Fibroblast of lung (primary cell): ENCODE measurements at places on chromosomes 16 and 17.
A peak's percentile ranks its signal among the peaks of the same experiment; 100 is the strongest.

GRCh38 chr17:55238931-55239297 lies 25.8 kb upstream of the HLF start:
- no peak for DNase-seq

GRCh38 chr17:80802626-80803450 lies 188.8 kb upstream of the CHMP6 start:
- no peak for DNase-seq

- DNase-seq: no peak
Observed at GRCh38 chr16:50311134-50311528, 44.8 kb downstream of the ADCY7 start.

GRCh38 chr17:27807567-27808470 lies 7.5 kb upstream of the NOS2 start:
- no peak for DNase-seq

GRCh38 chr17:19386051-19386929 lies 700 bp downstream of the MFAP4 start:
- DNase-seq: peak; percentile 92

DNA sequence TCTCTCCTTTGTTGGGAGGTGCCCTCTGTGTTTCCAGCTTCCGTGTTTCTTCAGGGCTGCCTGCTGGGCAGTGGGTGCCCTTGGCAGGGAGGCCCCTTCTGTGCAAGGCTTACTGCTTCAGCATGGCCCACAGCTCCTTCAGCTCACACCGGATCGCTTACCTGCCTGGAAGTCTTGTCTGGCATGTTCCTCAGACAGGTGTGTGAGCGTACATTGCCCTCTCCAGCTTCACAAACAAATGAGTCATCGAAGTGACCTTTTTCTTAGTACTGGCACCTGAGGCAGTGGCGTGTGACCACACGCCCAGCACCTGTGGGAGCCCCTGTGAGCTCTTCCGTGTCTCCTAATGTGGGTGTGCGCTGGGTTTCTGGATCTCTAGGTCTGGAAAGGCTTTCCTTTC lies 3.5 kb downstream of the RAB40C start:
- DNase-seq: no peak

DNA sequence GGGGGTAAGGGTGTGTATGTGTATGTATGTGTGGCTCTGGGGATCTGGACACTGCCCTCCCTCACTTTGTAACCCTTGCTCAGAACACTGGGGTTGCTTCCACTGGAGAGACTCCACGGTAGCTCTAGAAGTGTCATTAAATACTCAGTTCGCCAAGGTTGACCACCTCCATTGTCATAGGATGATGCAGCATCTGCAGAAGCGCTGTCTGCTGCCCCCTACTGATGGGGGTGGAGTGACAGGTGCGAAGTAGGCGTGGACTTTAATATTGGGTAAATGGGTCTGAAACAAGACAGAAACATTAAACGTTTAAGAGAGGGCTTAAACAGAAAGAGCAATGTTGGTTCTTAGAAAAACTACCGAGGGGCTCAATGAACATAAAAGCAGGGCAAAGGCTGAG lies 35.5 kb upstream of the STAC2 start:
- no peak for DNase-seq

DNA sequence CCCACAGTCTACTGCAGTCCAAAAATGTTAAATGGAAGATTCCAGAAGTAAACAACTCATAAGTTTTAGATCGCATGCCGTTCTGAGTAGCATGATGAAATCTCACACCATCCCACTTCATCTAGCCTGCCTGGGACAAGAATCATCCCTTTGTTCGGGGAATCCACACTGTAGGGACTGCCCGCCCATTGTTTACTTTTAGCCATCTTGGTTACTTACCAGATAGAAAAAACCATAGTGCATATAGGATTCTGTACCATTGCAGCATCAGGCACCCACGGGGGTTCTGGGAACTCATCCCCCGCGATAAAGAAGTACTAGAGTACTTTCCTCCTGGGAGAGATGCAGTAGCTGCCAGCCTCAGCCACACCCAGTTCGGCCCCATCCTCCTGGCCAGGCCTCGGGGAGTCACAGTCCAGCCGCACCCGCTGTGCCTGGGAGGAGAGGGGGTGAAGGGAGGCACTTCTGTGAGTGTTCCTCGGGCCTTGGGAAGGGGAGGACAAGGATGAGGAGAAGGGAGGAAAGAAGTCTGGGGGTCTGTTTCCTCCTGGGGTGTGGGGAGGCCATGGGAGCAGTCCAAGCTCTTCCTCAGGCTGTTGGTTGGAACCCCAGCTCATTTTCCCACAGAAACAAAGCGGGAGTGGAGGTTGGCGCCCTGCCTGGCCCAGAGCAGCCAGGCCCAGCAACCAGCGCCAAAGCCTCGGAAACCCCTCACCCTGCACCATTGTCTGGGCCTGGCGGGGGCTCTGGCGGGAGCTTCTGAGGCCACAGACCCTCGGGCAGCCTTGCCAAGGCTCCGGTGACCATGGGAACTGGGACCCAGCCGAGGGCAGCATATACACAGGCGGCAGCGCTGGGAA lies 8.9 kb downstream of the TRIM47 start:
- peak; percentile 83 for DNase-seq

DNA sequence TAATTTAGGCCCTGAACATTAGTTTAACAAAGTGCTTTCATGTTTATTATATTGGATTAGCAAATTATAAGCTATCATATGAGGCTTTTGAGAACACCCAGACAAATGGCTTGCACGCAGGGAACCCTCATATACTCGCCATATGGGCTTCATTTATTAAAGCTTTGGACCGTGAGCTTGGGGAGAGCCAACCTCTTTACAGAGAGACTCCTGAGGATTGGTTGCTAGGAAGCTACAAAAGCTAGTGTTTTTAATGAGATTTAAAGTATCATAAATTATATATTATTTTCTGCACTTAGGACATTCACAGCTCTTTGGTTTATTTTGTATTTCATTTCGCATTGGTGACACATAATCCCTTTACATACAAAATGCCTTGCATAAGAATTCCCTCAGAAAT lies 193.8 kb upstream of the TOX3 start:
- DNase-seq: no peak

- DNase-seq: no peak
Observed at GRCh38 chr16:51707666-51708065, 556.6 kb upstream of the SALL1 start.

- no peak for DNase-seq
Observed at GRCh38 chr17:82013772-82014321, 8.8 kb downstream of the CENPX start.

GRCh38 chr17:39745335-39746144 lies 7.8 kb downstream of the GRB7 start:
- DNase-seq: no peak

- no peak for DNase-seq
Observed at GRCh38 chr16:27772093-27772825, 222.3 kb downstream of the KATNIP start.

- DNase-seq: peak; percentile 47
Observed at GRCh38 chr16:77169650-77170236, 21.2 kb upstream of the MON1B start.

GRCh38 chr16:2761886-2762583 lies 9.6 kb downstream of the SRRM2 start:
- no peak for DNase-seq

DNA sequence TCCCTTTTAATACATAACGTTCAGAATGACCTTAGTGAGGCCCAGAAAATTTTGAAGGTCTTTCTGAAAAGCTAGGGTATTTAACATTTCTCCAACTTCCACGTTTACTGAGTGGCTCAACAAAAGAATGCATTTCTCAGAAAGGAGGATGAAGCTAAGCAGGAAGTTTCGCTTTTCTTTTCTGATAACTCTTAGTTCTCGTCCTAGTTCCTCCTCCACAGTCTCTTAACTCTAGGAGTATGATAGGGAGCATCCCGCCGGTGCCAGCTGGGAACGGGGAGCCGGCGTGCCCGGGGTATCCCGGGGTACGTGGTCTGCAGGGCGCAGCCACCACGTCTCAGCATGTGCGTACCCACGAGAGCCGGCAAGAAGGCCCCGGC lies 363 bp downstream of the KARS1 start:
- no peak for DNase-seq

GRCh38 chr17:8913879-8914278 lies 46.4 kb upstream of the PIK3R6 start:
- DNase-seq: no peak

- DNase-seq: no peak
Observed at GRCh38 chr16:445566-445965, 20.1 kb downstream of the RAB11FIP3 start.

DNA sequence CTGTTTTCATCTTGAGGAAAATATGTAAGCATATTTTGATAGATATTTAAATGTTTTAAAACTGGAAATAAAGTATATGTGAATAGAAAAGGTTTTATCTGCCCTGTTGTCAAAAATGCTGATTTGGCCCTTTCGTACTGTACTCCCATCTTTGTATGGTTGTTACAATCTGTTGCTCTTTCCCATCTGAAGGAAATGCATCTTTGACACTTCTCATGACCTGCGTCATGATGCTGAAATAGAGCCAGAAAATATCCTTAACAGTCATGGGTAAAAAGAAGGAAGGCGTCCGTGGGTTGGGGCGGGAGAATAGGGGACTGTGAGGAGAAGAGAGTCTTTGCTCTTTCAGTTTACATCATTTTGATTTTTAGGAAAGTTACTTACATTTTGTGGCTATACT lies 327.7 kb downstream of the BCAS3 start:
- no peak for DNase-seq

DNA sequence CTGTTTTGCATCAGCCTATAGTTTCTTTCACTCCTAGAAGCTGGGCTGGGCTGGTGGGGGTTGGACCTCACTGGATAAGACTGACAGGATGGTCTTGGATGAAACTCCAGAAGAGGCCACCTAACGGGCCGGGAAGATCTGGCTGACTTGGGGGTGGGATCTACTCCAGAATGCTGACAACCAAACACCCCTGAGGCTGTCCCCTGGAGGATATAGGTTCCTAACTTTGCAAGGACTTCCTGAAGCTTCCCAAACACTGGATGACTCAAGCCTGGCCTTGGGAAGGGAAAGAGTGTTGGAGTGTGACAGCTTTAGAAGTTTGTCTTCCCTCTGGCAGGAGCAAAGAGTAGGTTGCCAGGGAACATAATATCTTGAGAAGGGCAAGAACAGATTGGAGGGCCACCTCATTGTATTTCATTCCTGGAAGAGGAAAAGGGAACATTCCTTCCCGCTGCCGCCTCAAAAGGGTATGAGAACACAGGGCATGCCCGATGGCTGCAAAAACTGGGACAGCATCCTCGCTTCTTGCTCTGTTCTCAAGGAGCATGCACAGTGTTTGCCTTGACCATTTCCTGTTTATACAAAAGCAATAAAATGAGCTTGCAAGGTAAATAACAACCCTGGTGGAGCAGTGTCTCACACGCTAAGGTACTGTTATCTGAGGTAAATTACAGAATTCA lies 6.8 kb upstream of the CYB5B start:
- peak; percentile 51 for DNase-seq

DNA sequence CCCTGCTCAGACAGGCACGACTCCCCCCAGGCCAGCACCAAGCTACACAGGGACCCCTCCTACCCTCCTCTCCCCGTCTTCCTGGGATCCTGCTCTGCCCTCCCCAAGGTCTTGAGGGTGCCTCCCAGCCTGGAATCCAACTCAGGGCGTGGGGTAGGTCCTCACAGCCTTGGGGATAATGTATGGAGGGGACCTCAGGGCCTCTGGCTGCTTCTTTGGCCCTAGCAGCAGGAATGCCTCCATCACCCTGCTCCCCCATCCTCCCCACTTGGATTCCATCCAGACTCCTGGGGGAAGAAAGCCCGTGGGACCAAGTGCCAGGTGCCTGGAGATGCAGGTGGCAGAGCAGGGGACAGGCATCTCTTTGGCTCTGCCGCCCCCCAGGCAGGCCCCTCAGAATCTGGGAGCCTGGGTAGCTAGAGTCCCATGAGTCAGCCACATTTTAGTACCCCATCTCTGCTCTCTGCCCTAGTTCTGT lies 10.7 kb upstream of the STAC2 start:
- no peak for DNase-seq

DNA sequence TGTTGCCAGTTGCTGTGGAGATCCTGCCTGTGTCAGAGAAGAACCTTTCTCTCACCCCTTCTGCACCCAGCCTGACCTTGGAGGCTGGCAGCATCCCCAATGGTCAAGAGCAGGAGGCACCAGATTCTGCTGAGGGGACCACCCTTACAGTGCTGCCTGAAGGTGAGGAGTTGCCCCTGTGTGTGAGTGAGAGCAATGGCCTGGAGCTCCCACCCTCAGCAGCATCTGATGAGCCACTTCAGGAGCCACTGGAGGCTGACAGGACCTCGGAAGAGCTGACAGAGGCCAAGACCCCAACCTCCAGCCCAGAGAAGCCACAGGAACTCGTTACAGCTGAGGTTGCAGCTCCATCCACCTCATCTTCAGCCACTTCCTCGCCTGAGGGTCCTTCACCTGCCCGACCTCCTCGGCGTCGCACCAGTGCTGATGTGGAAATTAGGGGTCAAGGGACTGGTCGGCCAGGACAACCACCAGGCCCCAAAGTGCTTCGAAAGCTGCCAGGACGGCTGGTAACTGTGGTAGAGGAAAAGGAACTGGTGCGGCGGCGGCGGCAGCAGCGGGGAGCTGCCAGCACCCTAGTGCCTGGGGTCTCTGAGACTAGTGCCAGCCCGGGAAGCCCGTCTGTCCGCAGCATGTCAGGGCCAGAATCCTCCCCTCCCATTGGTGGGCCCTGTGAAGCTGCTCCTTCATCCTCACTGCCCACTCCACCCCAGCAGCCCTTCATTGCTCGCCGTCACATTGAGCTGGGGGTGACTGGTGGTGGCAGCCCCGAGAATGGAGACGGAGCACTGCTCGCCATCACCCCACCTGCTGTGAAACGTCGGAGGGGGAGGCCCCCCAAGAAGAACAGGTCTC lies 10.2 kb upstream of the PHKG2 start:
- DNase-seq: no peak

GRCh38 chr16:71627731-71628181 lies 1.8 kb downstream of the MARVELD3 start:
- DNase-seq: no peak

DNA sequence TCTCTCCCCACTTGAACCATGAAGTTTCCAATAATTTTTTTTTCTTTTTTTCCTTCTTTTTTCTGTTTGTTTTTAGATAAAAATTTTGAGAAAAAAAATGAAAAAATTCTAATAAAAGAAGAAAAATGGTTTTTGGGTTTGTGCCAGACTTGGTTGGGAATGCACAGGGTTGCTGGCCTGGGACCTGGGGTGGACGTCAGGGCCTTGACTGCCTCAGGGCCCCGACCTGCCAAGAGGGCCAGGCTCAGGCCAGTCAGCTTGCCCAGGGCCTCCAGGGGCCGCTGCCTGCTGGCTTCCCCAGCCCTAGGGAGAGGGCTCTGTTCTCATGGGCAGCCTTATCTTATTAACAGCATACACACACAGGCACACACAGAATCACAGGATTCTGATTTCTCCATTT lies 6.5 kb downstream of the TBX6 start:
- DNase-seq: no peak

DNA sequence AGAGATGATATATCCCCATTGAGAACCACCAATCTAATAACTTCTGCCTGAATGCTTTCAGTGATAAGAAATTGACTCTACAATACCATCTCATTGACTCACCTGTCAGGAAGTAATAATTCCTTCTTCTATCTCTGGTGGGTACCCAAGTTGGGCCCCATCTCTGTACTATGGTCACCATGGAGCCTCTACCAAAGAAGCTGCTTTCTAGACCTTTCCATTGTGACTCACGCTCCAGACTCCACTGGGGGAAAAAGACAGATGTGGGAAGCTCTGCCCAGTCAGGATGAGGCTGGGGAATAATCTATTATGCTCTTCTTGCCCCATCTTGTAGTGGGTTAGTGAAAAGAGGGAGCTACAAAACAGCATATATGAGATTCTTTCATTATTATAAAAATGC lies 100.4 kb downstream of the COPRS start:
- peak; percentile 59 for DNase-seq
